ENCODE measurements at places on chromosomes 5 and 9. TPM values are rescaled to one million over a fixed set of nuclear protein-coding genes. Genes with fewer than 3 reads are reported as not detected.

The RGMB gene
- 22.4 TPM for polyA plus RNA-seq

The RASGEF1C gene
- polyA plus RNA-seq, result 19.0 TPM

The SUSD3 gene
- polyA plus RNA-seq, result 172 TPM

The TNFSF8 gene
- polyA plus RNA-seq, result 1.3 TPM

The EPB41L4A gene
- polyA plus RNA-seq, result 13.3 TPM

The MGAT1 gene
- polyA plus RNA-seq, result 106 TPM

The PRLR gene
- polyA plus RNA-seq, result 1.6 TPM

The TLE1 gene
- polyA plus RNA-seq, result 53.3 TPM

The CSF2 gene
- not detected for polyA plus RNA-seq

Data from testis (tissue), 5 donors.